ENCODE measurements at places on chromosomes 5 and 9.

DNA sequence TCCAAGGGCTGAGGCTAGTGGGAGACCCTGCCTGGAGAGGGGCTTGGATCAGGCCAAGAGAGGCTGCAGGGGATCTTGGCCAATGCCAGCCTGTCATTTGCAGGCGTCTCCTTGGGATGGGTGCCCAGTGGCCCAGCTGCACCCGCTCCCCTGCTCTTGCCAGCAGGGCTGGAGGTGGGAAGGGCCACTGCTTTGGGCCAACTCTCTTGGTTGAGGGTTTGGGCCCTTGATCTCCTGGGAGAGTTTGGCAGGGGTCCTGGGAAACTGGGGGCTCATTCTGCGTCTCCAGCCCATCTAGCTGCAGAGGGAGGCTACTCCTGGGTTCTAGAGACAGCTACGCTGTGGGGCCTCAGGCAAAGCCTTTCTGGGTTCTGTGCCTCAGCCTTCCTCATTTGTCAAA, 10.5 kb downstream of the PSD2 start:
- no peak for DNase-seq

- DNase-seq: no peak
These were observed 50.8 kb downstream of the GAPVD1 start for GRCh38 chr9:125312411-125312810.

DNA sequence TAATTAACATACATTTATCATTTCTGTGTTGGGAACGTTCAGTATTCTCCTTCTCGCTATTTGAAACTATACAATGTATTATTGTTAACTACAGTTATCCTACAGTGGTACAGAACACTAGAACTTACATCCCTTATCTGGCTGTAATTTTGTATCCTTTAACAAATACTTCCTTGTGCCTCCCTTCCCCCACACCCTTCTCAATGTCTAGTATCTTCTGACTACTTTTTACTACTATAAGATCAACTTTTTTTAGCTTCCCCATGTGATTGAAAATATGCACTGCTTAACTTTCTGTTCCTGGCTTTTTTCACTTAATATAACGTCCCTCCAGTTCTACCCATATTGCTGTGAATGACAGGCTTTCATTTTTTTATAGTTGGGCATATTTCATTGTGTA, 253.5 kb downstream of the RAB3C start:
- no peak for DNase-seq

- no peak for DNase-seq
These were observed 237.4 kb downstream of the GOLPH3 start for GRCh38 chr5:31936683-31937082.

- DNase-seq: no peak
These were observed 20.5 kb downstream of the SWI5 start for GRCh38 chr9:128296340-128297220.

GRCh38 chr9:95511616-95511931, 5.2 kb downstream of the PTCH1 start:
- no peak for DNase-seq

- DNase-seq: no peak
These were observed 11.8 kb upstream of the HEXB start for GRCh38 chr5:74673011-74673790.

DNA sequence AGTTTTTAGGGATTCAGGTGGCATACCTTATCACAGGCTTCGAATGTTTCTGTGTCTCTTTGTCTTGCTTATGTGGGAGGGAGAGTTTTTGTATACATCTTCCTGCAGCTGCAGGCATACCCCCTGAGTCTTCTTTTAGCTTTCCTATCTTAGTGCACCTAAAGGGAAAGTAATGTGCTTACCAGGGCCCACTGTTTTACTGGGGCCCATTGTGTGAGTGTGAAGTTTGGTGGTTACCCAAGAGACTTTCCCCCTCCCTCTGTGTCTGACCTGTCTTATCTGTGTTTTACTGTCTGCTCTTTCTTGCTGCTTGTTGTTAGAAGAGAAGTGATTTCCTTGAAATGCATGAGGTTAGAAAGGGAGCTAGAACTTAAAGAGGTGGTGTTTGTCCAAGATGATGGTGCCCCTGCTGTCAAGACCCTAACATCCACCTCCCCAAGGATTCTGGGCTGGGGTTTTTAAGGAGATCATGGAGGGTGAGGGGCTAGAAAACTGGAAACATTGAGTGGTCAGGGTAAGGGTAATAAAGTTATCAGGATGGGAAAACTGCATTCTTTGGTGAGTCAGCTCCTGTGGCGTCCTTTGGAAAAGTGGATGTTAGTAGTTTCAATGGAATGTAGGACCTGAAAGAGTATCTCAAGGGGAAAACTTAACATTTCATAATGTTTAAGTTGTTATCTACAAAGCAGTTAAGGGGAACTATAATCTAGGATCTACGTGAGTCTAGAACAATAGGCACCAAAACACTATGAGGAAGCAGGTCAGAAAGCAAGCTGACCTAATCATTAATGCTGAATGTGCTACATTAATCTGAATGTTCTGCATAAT, 583.5 kb upstream of the TUSC1 start:
- DNase-seq: no peak

DNA sequence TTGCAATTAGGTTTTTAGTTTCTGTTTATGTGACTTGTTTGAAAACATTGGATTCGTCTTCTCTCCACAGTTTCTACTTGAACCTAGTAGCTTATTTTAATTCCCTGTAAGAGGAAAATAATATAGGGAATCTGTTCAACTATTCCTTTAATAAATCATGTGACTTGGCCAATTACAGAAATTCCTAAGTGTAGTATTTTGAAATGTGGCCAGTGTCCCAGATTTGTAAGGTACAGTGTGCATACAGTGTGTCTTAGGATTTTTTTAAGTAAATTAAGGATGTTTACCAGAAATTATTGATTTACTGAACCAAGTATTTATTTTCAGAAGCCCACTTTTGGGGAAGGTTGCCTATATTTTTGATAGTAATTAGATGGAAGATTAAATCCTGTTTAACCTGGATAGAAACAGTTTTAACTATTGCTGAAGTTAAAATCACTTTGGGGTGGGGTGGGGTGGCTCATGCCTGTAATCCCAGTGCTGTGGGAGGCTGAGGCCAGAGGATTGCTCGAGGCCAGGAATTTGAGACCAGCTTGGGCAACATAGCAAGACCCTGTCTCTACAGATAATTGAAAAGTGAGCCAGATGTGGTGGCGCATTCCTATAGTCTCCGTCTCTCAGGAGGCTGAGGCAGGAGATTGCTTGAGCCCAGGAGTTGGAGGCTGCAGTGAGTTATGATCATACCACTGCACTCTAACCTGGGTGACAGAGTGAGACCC, 36.9 kb downstream of the G3BP1 start:
- no peak for DNase-seq

DNA sequence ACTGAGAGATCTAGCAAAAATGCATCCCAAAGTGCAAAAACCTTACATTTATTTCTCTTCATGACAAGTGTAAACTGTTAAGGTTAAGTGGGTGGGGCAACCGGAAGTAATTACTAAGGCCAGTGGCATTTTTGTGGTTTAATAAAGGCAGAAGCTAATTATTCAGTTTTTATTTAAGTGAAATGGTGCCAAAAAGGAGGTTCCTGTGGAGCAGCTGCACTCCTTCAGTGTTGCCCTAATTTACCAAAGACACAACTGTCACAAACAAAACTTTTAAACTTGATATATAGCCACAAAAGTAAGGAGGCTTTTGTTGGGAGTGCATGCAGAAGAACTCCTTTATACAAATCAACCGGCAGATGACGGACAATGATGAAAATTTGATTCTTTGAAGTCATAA, 81.6 kb downstream of the NDUFS4 start:
- no peak for DNase-seq

GRCh38 chr9:7234144-7234543, 476.4 kb downstream of the KDM4C start:
- no peak for DNase-seq

DNA sequence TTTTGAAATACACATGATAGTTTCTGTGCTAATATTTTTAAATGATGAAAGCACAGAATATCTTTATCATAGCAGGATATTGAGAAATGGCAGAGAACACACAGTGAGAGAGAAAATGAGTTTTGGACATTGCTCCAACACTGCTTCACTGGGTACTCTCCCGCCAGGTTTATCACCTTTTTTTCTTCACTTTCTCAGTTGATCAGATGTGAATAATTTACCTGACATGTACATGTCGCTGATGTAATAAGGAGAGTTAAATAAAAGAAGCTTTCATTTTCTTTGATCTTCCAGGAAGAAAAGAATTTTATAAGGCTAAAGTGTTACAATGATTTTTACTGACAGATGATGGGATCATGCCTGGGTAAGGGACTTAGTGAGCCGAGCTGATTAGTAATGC, 134.5 kb downstream of the ALDH1A1 start:
- no peak for DNase-seq

DNA sequence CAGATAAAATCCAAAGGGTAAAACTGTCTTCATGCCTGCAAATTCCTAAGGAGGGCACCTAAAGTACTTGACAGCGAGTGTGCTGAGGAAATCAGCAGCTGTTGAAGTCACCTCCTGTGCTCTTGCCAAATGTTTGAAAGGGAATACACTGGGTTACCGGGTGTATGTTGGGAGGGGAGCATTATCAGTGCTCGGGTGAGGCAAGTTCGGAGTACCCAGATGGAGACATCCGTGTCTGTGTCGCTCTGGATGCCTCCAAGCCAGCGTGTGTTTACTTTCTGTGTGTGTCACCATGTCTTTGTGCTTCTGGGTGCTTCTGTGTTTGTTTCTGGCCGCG, 727 bp upstream of the ADRB2 start:
- DNase-seq: no peak

GRCh38 chr5:127031147-127031862, 947 bp upstream of the MARCHF3 start:
- no peak for DNase-seq

GRCh38 chr5:156053056-156053455, 273.9 kb upstream of the SGCD start:
- DNase-seq: no peak

DNA sequence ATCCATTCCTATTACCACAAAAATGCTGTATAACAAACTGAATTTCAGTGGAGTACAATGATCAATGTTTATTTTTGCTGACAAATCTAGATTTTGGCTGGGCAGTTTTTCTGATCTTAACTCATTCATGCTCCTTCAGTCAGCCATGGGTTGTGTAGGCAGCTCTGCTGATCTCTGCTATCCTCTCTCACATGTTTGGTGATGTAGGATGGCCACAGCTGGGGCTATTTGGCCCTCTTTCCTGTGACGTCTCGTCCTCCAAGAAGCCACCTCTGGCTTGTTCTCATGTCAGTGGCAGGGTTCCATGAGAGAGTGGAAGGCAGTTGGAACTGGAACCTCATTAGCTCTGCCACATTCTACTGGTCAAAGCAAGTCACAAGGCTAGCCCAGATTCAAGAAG, 8.9 kb downstream of the NLN start:
- DNase-seq: no peak

GRCh38 chr9:78351816-78352215, 54.9 kb downstream of the PSAT1 start:
- no peak for DNase-seq

- DNase-seq: no peak
These were observed 4.9 kb downstream of the ABCA2 start for GRCh38 chr9:137023157-137023556.

GRCh38 chr9:7799944-7800285, 337 bp upstream of the DMAC1 start:
- no peak for DNase-seq

GRCh38 chr9:2815661-2816060, 28.2 kb downstream of the PUM3 start:
- no peak for DNase-seq

- no peak for DNase-seq
These were observed 12.7 kb downstream of the CSF2 start for GRCh38 chr5:132086277-132086794.

DNA sequence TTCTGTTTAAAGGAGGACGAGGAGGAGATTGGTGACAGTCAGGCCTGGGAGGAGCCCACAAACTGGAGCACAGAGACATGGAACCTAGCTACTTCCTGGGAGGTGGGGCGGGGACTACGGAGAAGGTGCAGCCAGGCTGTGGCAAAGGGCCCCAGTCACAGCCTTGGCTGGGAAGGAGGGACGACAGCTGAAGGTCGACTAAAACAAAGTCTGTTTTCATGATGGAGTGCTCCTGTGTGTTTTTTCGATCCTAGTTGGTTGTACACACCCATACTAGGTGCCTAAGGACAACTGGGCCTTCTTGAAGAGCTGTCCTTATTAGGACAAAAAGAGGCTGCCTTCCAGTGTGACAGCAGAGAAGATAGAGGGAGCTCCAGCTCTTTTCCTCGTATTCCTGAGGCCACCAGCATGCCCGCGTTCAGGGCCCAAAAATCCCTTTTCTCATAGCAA, 2.9 kb downstream of the CCDC107 start:
- no peak for DNase-seq

DNA sequence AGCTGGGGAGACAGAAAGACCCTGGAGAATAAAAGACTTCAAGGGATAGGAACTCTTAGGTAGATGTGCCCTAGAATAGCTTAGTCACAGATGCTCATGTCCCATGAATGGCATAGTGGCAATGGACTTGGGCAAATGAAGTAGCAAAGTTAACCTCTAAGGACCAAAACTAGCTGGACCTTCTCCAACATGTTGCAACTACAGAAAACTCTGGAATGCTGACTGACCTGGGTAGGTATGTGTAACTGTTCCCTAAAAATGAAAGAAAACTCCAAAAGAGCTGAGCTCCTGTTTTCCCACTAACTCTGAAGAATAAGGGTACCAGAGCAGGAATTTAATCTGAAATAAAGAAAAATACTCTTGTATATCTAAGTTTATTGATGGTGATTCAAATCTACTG, 12.5 kb upstream of the LPAR1 start:
- no peak for DNase-seq

DNA sequence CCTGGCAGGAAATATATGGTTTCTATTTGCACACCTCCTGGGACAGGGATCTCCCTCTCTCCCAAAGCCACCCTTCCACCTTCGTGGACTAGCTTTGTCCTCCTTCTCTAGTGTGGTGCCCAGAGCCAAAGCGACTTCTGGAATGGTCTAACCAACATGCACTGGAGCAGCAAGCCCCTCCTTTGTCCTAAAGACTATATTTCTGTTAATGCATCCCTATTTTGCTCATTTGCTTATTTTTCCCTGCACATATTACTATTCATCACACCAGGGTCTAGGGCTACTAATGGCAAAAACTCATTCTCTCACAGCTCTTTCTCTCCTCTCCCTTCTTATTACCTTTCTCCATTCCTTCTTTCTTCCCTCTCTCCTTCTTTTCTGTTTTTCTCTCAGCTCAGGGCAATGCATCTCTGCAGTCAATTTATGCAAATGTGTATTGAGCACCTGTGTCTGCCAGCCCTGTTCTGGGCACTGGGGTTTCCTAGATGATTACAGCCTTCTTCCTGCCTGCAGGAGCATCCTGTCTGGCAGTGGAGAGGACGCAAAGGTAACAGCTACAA, 2.8 kb upstream of the NEURL1B start:
- peak; percentile 0 for DNase-seq

All from D721Med (cell line).